ENCODE measurements at places on chromosomes 3 and 15. TPM values are rescaled to one million over a fixed set of nuclear protein-coding genes. Genes with fewer than 3 reads are reported as not detected.

DNA sequence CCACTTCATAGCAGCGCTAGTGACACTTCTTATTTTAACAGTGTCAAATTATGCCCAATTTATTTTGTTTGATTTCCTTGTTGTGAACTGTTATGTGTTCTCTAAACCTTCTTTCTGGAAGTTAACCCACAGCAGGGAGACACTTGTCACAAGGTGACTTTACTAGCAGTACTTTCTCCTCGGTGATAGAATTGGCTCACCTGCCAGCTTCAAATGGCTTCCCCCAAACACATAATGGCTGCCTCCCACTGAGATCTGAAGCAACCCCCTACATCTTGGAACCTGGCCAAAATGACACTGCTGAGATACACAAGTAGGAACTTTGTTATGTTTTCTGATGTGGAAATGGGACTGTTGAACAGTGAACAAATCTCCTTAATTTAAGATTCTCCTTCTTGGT is 238.8 kb upstream of the DPH6 start:
- no peak overlapping the region for H3K4me3 ChIP-seq
- H3K27ac ChIP-seq, result no peak overlapping the region
- no peak for DNase-seq
- no peaks in the 10 kb centered on the region for H3K4me1 ChIP-seq
- no peaks in the 10 kb centered on the region for H3K27me3 ChIP-seq

DNA sequence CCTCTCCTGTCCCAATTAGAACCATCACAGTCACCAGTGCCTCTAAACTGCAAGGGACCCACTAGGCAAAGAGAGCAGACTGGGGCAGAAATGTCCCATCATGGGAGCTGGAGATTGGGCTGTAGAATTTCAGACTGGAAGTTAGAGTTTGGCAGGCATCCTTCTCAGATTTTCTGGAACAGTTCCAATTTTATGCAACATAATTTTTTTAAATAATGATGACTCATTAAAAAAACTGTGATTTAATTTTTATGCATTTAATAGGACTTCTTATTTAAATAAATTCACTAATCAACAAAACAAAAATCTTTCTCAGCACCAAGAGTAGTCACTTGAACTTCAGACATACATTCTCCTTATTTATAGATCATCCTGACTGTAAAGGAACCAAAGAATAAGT is 84.6 kb upstream of the SLC7A14 start:
- no peak overlapping the region for H3K27ac ChIP-seq
- no peak overlapping the region for H3K4me3 ChIP-seq
- peaks cover 4% of the 10 kb centered on the region for H3K27me3 ChIP-seq
- no peak for DNase-seq
- H3K36me3 ChIP-seq, result no peaks in the 10 kb centered on the region

DNA sequence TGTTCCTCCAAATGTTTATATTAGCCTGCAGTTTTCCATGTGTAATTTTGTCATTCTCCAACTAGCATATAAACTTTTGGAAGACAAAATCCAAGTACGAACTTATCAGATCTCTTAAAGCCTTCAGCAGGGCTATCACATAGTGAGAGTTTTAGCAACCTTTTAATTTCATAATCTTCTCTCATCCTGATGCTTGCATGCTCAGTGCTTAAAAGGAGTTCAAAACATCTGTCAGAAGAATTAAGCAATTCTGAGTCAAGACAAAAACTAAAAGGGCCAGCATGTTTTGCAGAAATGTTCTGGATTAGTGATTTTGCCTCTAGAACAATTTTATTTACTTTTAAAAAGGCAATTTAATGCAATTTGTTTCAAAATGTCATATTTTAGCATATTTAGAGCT is 73.4 kb upstream of the SLC2A2 start:
- H3K27me3 ChIP-seq, result no peaks in the 10 kb centered on the region
- peaks cover 38% of the 10 kb centered on the region for H3K36me3 ChIP-seq
- H3K4me3 ChIP-seq, result no peak overlapping the region
- no peak overlapping the region for H3K27ac ChIP-seq
- no peaks in the 10 kb centered on the region for H3K4me1 ChIP-seq

GRCh38 chr3:169661361-169662131 is 2.0 kb downstream of the MECOM start:
- H3K27ac ChIP-seq, result no peak overlapping the region
- H3K4me3 ChIP-seq, result peak overlapping the region; percentile 85
- peaks cover 83% of the 10 kb centered on the region for H3K27me3 ChIP-seq
- peaks cover 2% of the 10 kb centered on the region for H3K36me3 ChIP-seq

- no peak overlapping the region for H3K27ac ChIP-seq
- H3K4me3 ChIP-seq, result no peak overlapping the region
- no peaks in the 10 kb centered on the region for H3K36me3 ChIP-seq
- DNase-seq, result no peak
Measured at GRCh38 chr15:80420658-80421057, 16.5 kb downstream of the ARNT2 start.

- no peaks in the 10 kb centered on the region for H3K4me1 ChIP-seq
- no peak overlapping the region for H3K4me3 ChIP-seq
- DNase-seq, result no peak
- H3K36me3 ChIP-seq, result no peaks in the 10 kb centered on the region
Measured at GRCh38 chr3:125651244-125651643, 55.9 kb upstream of the OSBPL11 start.

Gene FURIN
- 432 TPM for total RNA-seq

- no peak for DNase-seq
- H3K4me1 ChIP-seq, result peaks cover 50% of the 10 kb centered on the region
- H3K27ac ChIP-seq, result no peak overlapping the region
- H3K27me3 ChIP-seq, result no peaks in the 10 kb centered on the region
Measured at GRCh38 chr3:15319575-15319974, 12.8 kb downstream of the SH3BP5 start.

- H3K36me3 ChIP-seq, result no peaks in the 10 kb centered on the region
- no peaks in the 10 kb centered on the region for H3K4me1 ChIP-seq
- H3K27me3 ChIP-seq, result peaks cover 2% of the 10 kb centered on the region
Measured at GRCh38 chr15:38030609-38031008, 96.2 kb downstream of the TMCO5A start.

DNA sequence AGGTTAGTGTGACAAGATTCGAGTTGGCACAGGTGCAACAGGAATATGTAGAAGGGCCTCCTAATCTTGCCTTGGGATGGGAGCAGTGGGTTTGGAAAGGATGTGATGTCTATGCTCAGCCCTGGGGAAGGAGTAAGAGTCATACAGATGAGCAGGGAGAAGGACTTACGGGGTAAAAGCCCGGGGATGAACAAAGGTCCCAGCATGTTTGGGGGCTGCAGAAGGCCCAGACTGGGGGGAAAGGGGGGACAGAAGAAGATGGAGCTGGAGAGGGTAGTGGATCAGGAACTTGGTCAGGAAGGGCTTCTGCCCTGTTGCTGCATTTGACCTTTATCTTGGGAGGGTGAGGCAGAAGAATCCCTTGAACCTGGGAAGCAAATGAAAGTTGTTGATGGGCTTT is 240.1 kb upstream of the ST8SIA2 start:
- H3K4me3 ChIP-seq, result no peak overlapping the region
- no peaks in the 10 kb centered on the region for H3K27me3 ChIP-seq
- no peak for DNase-seq

- no peaks in the 10 kb centered on the region for H3K4me1 ChIP-seq
- peaks cover 28% of the 10 kb centered on the region for H3K27me3 ChIP-seq
- DNase-seq, result no peak
- H3K4me3 ChIP-seq, result no peak overlapping the region
Measured at GRCh38 chr15:80231371-80231770, 20.6 kb downstream of the CTXND1 start.

Gene POPDC2
- total RNA-seq, result 0.66 TPM

DNA sequence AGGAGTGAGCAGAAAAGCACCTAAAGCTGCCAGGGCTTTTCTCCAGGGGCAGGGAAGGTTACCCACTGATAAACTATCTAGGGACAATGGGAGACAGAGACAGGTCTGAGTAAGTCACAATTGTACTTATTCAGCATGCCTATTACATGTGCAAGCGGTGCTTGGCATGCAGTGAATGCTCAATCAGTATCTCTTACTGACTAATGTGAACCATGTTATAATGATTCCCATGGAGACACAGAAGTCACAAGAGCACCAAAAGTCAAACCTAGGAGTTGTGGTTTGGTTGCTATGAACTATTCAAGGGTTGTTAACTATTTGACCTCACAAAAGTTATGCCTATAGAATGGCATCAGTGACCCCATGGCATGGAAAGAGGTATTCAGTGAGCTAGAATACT is 50.0 kb upstream of the RASGRP1 start:
- peaks cover 53% of the 10 kb centered on the region for H3K4me1 ChIP-seq
- DNase-seq, result no peak
- no peaks in the 10 kb centered on the region for H3K27me3 ChIP-seq
- H3K27ac ChIP-seq, result peak overlapping the region; percentile 27

Gene CLDN16
- not detected for total RNA-seq

Data from activated CD4-positive, alpha-beta T cell treated with anti-CD3 and anti-CD28 coated beads, Interleukin-2, amount 10 ng/mL, durations not matched to agents 24 days and 14 days (primary cell).